Activated T-cell treated with anti-CD3 and anti-CD28 coated beads, Interleukin-2, amount 50 U/mL, for 1 hour (primary cell): ENCODE measurements at places on chromosomes 1 and 21.

GRCh38 chr1:113442131-113442530 is 51.8 kb downstream of the MAGI3 start:
- no peak for DNase-seq

DNA sequence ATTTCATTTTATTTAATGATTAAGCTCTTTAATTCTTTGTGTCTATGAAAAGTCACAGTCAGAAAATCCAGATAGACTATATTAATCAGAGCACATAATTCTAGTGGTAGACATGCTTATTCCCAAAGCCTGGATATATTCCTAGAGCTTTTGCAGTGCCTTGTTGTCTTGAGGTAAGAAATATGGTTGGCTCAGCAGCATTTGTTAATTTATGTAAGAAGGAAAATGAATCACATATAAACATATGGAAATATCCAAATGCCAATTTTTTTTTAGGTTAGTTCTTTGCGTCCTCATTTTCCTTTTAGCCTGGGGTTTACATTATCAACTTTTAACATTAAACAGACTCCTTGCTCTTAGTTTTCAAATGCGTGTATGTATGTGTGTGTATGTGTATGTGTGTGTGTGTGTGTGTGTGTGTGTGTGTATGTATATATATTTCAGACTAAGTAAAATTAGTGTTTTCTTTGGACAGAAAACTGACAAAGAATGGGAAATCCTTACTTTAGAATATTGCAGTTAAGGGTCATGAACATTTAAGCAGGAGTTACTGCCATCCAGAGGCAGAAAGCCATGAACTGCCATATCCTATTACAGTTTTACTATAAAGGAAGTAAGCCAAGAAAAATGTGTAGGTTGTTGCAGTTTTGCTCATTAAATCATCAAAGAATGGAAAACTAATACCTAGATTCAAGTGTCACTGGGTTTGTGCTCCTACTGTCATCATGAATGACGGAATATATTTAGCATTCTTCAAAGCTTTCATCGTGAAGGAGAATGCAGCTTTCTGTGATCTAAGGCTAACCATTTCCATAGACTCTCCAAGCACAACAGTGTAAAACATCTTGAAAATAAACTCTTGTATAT is 477.1 kb upstream of the NR5A2 start:
- DNase-seq = no peak

- DNase-seq = no peak
Observed at GRCh38 chr1:21865943-21866706, 54.1 kb downstream of the LDLRAD2 start.

- no peak for DNase-seq
Observed at GRCh38 chr21:45562965-45563364, 20.7 kb upstream of the SLC19A1 start.

DNA sequence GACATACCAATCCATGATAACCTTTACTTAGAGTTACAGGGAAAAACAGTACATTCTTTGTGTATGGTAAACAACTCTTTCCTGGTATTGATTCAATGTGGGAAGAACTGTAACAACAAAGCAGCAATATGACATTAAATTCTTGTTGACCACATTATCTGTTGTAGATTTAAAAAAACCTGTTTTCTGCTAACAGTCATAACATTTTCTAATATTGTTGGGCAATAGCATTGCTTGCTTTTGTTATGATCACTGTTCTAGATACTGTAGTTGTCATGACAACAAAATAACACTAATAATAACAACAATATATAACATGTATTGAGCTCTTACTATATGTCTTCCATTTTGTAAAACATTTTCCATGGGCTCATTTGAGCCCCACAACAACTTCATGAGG is 54.2 kb downstream of the PDE4B start:
- no peak for DNase-seq

- no peak for DNase-seq
Observed at GRCh38 chr1:55239548-55239947, 24.4 kb upstream of the USP24 start.

DNA sequence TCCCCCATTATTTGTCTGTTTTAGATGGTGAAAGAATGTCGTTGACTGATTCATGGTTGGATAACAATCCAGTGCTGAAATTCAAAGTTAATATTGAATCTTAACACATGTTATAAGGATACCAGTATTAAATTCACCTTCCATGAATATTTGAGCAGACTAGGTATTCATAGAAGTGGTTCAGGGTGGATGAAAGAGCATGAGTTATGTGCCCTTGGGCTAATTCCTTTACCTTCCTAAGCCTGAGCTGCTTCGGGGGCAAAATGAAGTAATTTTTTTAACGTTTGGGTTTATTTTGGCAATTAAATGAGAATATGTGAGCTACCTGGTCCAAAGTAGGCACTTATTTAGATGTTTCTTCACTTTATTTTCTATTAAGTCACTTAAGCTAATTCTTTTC is 2.7 kb upstream of the PLPPR5 start:
- DNase-seq = no peak

DNA sequence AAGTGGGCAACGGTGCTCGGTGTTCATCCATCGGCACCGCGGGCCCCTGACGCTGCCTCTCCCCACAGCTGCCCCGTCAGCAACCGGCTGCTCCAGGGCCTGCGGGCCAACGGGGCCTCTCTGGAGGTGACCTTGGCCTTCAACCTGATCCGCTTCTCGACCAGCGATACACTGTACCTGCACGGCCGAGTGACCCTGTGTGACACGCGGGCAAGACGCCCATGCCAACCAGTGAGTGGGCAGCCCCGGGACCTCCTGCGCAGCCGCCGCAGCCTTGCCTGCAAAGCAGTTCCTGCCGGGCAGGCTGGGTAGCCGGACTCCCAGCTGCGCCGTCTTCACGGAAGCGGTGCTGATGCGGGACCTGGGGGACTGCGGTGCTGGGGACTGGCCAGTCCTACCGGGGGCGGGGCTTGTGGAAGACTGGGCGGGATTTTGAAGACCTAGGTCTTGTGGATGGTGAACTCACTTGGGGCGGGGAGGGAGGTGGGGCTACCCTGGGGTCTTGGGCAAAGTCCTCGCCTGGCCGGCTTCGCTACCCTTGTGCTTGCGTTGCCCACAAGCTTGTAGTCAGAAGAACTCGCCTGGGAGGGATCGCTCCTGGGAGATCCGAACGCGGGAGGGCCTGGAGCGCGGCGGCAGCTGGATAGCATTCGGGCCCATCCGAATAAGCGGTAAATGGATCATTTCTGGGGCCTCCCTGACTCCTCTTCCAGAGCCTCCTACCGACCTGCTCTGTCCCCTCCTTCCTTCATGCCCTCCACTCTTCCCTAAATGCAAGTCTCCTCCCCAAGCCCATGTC is 8.8 kb upstream of the CEP85 start:
- DNase-seq = peak; percentile 39

GRCh38 chr1:64934878-64935275 is 31.5 kb downstream of the JAK1 start:
- no peak for DNase-seq

- no peak for DNase-seq
Observed at GRCh38 chr1:169466259-169467230, 19.2 kb downstream of the SLC19A2 start.

DNA sequence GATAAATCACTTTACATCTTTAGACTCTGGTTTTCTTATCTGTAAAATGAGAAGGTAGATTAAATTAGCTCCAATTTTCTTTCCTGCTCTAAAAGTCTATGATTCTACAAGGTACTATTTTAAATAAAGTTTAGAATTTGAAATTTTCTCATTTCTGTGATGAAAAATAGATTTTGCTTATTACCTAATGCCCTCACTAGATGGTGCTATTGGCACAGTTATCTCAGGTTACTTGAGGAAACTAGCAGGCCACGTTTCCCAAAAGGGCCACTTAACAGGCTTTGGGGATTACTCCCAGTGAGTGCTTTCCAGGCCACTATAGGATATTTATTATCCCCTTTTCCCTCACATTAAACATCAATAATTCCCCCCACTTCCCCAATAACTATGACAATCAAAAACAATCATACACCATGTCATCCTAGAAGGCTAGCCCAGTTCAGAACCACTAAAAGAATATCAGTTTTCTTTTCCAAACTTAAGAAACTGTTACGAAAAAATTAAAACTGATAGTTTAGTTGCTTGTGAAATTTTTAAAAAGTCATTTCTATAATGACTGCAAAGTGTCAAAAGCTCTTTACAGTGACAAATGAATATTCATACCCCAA is 30.6 kb downstream of the OMA1 start:
- DNase-seq = no peak

GRCh38 chr21:43025636-43026180 is 49.9 kb downstream of the CBS start:
- DNase-seq = no peak

DNA sequence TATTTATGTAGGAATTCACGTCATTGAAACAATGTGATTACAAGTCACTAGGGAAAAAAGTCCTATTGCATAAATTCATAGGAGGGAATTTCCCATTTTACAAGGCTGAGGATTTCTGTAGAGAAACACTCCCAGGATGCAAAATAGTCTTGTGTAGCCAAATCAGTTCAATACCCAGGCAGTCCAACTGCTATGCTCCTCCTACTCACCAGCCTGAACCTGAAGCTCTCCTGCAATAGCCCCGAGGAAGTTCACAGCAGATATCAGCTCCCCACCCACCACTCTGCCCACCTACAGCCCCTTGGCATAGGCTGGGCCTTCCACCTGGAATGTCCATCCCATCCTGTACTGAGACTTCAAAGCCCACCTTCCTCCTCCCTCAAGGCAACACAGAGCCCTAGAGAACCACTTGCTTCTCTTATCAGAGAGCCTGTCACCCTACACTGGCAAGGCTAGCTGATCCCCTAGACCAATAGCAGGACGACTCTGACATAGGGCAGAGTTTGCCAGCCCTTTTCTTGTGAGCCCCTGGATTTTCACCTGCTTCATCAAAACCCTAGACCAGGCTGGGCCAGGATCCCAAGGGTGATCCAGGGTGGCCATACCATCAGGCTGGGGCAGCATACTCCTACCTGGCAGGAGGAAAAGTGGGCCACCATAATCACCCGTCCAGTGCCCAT is 1.5 kb downstream of the LSS start:
- no peak for DNase-seq

DNA sequence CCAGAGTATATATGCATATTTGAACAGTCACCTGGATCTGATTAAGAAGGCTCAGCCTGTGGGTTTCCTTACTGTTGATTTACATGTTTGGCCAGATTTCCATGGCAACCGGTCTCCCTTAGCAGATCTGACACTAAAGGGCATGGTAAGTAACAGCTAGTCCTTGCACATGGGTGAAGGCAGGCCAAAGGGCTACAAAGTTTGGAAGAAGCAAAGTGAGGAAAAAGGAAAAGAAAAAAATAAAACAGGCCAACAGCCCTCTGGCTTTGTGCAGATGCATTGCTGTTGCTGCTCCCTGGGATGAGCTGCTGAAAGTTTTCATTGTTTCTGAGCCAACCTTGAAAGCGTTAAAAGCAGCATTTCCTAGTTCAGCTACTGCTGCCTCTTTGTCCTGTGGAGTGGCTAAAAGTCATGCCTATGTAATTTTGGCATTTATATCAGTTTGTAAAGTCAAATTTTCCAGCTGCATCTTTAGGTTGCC is 176.5 kb upstream of the HOOK1 start:
- no peak for DNase-seq

DNA sequence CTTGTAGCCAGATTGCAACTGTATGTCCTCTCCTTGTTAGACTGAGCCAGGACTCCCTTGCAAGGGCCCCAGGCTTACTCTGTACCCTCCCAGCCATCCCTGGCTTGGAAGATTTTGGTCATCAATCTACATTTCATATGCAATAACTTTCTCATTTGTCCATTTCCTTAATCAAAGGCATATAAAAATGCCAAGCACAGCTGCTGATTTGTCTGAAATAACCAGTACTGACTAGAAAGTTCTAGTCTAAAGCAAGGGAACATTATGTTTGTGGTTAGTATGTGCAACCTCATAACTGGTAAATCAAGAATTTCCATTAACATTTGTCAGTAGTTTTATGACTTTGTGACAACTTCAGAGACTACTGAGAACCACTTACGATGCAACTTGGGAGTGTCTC is 370.2 kb downstream of the ST6GALNAC3 start:
- DNase-seq = no peak

DNA sequence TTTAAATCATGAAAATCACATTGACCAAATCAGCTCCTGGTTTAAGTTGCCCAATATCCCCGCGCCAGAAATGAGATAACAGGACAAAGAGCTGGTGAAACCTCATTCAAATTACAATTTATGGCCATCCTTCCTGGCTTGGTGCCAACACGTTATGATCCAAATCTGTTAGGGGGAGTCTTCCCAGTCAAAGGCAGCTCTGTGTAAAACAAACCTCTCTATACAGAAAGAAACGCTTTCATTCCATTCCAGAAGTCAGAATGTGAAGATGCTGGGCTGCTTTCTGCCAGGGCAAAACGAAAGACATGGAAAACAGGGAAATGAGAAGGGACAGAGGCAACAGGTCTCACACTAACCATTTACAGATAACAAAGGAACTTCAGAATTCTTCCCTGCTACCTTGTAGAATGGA is 53.5 kb upstream of the TIAM1 start:
- no peak for DNase-seq

GRCh38 chr1:44472620-44473525 is 67.8 kb downstream of the RNF220 start:
- no peak for DNase-seq

DNA sequence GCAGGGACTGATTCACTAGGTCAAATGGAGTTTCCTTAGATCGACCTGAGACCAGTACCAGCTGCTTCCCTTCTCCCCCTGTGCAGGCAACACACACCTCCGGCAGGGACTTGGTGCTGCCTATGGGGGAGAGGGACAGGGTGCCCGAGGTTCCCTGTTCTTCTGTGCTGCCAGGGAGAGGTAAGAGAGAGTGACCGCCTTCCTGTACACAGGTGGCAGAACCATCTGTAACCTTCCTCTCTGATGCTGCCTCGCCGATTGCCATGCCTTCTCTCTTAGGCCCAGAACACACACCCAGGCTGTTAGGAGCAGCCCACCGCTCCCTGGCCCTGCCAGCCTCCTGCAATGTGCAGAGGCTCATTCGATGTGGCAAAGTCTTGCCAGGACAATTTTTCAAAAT is 9.3 kb downstream of the MYOC start:
- DNase-seq = no peak

GRCh38 chr1:19619697-19620384 is 24.3 kb upstream of the NBL1 start:
- DNase-seq = no peak

DNA sequence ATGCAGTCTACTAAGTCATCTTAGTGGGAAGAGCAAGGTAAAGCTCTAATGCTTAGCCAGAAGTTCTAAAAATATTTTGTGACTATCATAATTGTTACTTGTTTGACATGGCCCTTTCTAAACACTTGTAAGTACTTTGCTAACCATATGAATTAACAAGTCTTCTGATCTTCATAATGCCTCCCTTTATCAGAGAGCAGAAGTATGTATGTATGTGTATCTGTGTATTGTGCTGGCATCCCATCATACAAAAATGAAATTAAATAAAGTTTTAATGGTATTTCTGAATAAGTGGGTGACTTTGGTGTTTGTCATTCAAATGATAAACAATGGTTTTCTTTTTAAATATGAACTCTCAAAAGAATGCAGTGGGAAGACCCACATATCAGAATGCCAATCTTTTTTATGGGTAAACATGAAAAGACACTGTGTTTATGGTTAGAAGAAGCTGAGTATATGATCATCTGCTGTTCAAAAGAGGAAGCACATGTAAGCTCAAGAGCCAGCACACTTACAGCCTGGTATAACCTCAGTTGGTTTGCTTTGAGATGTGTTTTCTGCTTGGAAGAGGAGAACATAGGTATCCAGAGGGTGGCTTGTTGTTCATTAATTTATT is 159.6 kb downstream of the CLEC20A start:
- DNase-seq = no peak

GRCh38 chr1:3160647-3161145 is 91.7 kb downstream of the PRDM16 start:
- DNase-seq = no peak
